AG09309 (cell line): ENCODE measurements at places on chromosomes 4 and X.
A peak's percentile ranks its signal among the peaks of the same experiment; 100 is the strongest.

DNA sequence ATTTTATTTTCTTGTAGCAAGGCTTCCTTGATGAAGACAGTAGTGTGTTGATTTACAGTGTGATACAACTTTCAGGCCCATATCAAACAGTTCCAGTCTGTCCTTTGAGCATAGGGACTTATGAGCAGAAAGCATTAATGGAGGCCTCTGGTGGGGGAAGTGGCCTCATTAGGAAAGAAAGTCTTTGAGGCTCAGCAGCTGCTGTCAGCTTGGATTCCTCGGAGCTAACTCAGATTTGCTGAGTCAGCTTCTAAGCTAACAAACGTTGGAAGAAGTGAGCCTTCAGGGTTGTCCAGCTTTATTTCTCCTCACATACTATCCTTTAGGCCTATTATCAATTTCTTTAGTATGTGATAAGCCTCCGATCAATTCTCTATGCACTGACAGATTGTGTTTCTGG lies 15.8 kb upstream of the SFRP2 start:
- DNase-seq, result no peak

DNA sequence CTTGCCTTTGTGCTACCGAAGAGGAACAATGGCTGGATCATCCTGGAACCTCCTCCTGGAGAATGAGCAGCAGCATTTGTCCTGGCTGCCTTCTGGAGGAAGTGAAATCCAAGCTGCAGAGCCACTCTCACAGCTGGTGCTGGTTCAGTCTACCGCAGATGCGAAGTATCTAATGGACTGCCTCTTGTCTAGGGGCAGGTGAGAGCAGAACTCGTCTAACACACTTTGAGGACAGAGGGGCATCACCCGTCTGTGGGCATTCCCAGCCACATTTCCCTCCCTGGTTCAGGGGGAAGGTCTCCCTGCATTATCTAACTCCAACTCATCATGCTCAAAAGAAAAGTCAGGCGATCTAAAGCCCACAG lies 338.2 kb upstream of the GATB start:
- DNase-seq, result no peak

GRCh38 chrX:103405009-103405333 lies 28.6 kb downstream of the BEX3 start:
- DNase-seq, result no peak

DNA sequence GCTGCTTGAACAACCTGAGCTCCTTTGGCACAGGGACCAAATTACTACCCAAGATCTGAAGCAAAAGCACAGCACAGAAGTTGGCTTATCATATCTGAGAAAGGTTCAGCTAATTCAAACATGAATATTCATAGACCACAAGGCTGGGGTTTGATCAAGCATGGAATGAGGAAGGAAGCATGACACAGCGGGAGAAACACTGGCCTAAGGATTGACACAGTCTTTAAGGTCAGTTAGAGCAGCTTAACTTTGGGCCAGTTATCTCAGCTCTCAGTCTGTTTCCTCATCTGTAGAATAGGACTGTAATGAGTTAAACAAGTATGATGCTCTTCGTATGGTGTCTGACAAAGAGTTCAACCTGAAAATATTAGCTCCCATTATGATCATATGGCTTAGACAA lies 88.5 kb upstream of the CBR4 start:
- DNase-seq, result no peak

DNA sequence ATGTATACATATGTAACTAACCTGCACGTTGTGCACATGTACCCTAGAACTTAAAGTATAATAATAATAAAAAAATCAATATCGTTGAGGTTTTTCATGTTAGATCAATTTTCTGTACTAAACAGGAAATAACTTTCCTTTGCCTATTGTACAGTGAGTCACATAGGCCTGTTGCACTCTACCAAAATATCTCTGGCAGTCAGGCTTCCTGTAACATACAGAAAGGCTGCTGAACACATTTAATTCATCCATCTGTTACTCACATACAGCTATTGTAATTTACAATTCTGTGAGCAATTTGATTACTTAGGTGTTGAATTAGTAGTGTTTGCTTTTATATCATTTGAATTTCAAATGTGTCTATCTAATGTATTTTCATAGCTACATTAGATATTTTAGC lies 427.8 kb downstream of the TMA16 start:
- DNase-seq, result no peak

GRCh38 chr4:47729131-47729680 lies 108.7 kb downstream of the CORIN start:
- no peak for DNase-seq

GRCh38 chr4:118367361-118367760 lies 14.6 kb upstream of the PRSS12 start:
- DNase-seq, result no peak

DNA sequence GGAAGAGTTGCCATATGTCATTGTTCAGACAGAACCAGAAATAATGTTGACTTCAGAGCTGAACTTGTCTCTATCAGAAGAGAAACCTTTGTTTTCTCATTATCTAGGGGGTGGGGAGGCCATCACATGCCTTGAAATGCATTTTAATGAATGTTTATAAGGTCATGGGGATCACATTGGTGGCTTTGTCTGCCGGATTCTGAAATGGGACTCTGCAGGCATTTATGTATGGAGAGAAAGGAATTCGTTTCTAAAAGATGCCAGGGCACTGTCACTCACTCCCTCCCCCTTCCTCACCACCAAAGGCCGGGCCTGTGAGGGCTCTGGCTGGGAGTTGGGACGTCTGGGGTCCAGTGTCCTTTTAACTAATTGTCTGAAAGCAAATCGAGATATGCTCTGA lies 102.2 kb downstream of the MAMLD1 start:
- no peak for DNase-seq

DNA sequence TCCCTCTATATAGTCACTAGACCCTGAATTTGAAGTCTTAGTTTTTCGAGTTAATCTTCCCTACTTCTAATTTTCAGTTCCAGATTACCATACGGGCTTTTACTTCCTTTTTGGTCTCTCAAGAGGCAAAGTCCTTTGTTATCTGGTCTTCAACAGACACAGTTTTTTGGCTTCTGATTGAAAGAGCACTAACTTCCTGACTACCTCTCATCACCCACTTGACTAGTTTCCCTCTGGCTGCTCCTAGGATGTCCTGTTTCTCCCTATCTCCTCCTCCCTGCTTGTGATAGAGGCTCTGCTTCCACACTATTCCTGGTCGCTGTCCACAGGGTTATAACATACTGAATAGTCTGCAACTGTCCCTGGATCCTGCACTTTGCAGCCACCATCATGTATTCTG lies 16.7 kb upstream of the WDR44 start:
- DNase-seq, result no peak

GRCh38 chr4:144190009-144190408 lies 49.5 kb upstream of the GYPA start:
- no peak for DNase-seq

GRCh38 chr4:183986971-183987946 lies 82.2 kb downstream of the STOX2 start:
- DNase-seq, result peak; percentile 23

- DNase-seq, result no peak
These were observed 1865.3 kb upstream of the AGA start for GRCh38 chr4:179307297-179308136.
